ENCODE measurements at places on chromosomes 4 and X. TPM values are rescaled to one million over a fixed set of nuclear protein-coding genes. Genes with fewer than 3 reads are reported as not detected.

Gene PF4V1
- total RNA-seq, result 0.41 TPM

Gene SSX2B
- total RNA-seq, result not detected

Gene MAGEA4
- not detected for total RNA-seq

Gene CT47A1
- total RNA-seq, result not detected

Gene S100G
- total RNA-seq, result not detected

Gene WNK3
- 71.3 TPM for total RNA-seq

Gene ITIH6
- not detected for total RNA-seq

Gene GPC3
- total RNA-seq, result 3.3 TPM

Gene TMPRSS11A
- total RNA-seq, result not detected

Gene GATA1
- total RNA-seq, result under 0.01 TPM

Gene NIPAL1
- 2.4 TPM for total RNA-seq

Gene STOX2
- total RNA-seq, result 35.1 TPM

Gene PABPC5
- total RNA-seq, result 14.3 TPM

Gene DMRTC1
- total RNA-seq, result not detected

Gene GABRG1
- 30.2 TPM for total RNA-seq

Gene GPR34
- 7.3 TPM for total RNA-seq

Gene EVC2
- 2.0 TPM for total RNA-seq
